ENCODE measurements at places on chromosomes 6 and 20.

GRCh38 chr6:100379386-100379785, 85.3 kb downstream of the SIM1 start:
- no peak for DNase-seq

- no peak for DNase-seq
Measured at GRCh38 chr20:20649945-20650344, 62.5 kb downstream of the RALGAPA2 start.

DNA sequence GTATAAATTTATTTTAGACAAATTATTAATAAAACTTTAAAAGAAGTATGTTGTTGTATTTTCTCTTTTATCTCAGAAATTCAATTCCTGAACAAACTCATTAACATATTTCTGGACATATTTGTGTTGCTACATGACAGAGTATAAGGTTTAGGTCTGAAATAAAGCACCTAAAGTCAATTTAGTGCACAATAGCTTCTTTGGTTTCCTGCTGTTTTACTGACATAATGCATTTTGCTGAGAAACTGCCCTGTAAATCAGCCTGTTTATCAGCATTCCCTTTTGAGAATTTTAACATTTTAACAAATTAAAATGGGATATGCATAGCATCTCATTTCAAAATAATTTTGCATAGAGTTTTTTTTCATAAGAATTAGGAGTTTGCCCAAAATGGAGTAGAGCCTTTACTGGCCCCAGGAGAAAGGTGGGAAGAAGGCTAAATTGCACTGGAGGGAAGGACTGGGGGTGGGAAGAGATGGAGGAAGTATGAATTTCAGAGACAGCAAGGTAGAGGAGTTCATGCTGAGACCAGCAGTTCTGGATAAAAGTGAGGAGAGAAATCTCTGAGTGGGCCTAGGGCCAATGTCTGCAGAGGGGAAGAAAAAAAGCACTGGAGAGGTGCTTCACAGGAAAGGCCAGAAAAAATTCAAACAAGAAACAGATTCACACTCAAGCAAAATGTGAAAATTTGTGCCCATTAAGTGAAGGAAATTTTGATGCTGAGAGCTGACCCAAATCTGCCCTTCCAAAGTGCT, 324.2 kb upstream of the HSF2 start:
- no peak for DNase-seq

DNA sequence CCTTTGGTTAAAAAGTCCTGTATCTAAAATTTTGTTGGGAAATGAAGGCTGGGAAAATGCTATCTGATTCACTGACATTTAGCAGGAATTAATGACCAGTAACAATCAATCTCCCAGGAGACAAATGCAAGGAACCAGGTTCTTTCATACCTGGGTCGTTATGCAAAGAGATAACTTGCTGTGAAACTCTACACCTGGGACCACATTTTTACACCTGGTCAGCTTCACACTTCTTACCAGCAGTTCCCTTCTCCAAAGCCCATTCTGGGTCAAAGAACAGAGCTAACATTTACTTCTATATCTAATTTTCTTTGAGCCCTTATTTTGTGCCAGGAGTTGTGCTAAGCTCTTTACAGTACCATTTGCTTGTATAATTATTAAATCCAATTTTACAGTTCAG, 27.4 kb upstream of the STXBP5 start:
- DNase-seq = no peak

- DNase-seq = no peak
Measured at GRCh38 chr6:71391126-71391525, 102.5 kb downstream of the OGFRL1 start.

GRCh38 chr6:152952866-152953509, 29.9 kb downstream of the FBXO5 start:
- no peak for DNase-seq
